Esophagus squamous epithelium (tissue), 5 donors: ENCODE measurements at places on chromosomes 1 and 21. TPM values are rescaled to one million over a fixed set of nuclear protein-coding genes. Genes with fewer than 3 reads are reported as not detected.

The CELA3A gene
- total RNA-seq: not detected

The SLC16A4 gene
- total RNA-seq: 0.88 TPM

The MSH4 gene
- 0.38 TPM for total RNA-seq

The PRKAB2 gene
- 2.4 TPM for total RNA-seq

The CSMD2 gene
- not detected for total RNA-seq

The PPIAL4G gene
- total RNA-seq: not detected

The EPHA10 gene
- total RNA-seq: 0.31 TPM

The NES gene
- total RNA-seq: 4.7 TPM

The OR2T29 gene
- total RNA-seq: not detected

The SELENBP1 gene
- total RNA-seq: 6.3 TPM

The LCK gene
- 4.4 TPM for total RNA-seq

The NPL gene
- total RNA-seq: 16.2 TPM

The ATP1B1 gene
- 222 TPM for total RNA-seq

The SRGAP2 gene
- 26.8 TPM for total RNA-seq

The IFI44 gene
- total RNA-seq: 33.0 TPM
